ENCODE measurements at places on chromosomes 2 and 18.

- DNase-seq, result no peak
These were observed 1019.6 kb upstream of the PIK3C3 start for GRCh38 chr18:40935423-40935822.

- peak; percentile 25 for DNase-seq
These were observed 49.2 kb upstream of the CCDC150 start for GRCh38 chr2:196590286-196590685.

DNA sequence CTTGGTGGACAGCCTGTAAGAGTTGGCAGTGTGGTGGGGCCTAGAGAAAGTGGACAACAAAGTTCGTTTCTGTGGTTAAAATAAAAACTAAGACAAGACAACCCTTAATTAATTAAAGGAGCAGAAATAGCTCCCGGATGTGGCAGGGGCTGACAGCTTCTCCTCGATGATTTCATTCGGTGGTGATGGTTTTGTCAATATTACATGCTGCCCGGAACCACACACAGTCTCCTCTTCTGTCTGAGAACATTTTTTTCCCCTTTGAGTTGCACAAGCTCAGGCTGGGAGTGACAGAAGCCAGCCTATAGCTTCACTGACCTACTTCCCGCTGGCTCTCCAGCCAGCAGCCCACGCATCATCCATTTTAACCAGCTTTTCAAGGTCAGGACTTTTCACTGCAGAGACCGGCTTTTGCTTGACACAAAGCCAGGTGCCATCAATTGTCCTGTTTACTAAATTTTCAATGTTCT, 378.8 kb downstream of the SLC4A3 start:
- no peak for DNase-seq

DNA sequence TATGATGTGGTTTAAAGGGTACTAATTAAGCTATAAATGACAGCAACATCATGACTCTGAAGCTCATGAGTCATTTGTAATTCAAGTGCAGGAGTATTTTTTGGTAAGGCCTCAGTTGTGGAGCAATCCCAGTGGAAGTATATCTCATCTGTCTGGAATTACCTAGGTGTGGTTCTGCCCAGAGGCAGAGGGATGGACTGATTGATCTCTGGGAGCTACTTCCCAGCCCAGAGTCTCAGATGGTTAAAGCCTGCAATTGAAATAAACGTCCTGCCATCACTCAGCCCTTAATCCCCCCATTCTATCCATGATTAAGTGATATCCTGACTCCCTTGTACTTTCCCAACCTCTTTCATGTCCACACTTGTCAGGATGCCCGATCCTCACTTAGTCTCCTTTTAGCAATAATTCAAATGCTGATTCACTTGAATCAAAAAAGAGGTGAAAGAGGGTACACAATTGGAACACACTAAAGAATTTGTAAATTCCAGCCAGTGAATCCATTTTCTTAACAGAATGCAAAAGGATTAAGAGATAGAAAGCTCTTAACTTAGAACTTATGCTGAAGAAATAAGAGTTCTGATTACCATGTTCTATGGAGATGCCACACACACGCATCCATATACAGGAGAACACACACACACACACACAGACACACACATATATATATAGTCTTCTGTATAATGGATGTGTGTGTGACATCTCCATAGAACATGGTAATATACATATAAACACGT, 664.4 kb downstream of the NYAP2 start:
- no peak for DNase-seq

DNA sequence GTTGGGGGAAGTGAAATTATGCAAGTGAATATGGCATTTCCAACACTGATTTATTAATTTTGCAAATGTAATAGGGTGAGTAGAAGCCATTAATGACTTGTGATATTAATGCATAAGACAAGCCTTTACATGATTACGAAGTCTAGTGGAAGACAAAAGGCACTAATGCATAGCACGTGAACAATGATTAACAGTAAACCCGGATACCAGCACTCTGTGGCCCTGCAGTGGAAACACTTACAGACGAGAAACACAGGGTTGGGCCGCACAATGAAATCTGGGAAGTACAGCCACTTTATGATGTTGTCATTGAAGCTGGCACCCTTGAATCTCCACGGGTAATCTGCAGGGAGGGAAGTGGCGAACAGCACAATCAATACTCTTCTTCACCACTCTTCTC, 233.4 kb downstream of the NAPG start:
- DNase-seq, result no peak

DNA sequence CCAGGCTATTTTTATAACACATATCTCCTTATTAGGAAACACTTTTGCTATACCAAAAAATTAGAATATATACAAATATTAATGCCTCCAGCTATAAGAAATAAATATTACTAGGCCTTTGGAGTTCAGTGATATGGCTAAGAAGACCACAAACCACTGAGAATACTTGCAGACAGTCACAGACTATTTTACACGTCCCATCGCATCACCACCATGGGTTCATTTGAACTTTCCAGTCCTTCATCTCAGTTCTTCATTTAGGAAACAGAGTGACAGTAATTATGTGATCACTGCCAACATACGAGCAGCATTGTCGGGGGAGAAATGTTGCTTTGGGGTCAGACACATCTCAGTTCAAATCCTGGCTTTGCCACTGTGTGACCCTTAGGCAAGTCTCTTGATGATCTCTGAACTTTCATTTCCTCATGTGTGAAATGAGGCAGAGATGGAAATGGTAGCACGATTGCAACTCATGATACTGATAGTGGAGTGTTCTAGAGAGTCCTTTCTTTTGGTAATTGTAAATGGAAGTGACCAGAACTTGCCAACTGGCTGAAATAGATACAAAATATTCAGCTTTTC, 138.9 kb upstream of the NRP2 start:
- DNase-seq, result no peak

DNA sequence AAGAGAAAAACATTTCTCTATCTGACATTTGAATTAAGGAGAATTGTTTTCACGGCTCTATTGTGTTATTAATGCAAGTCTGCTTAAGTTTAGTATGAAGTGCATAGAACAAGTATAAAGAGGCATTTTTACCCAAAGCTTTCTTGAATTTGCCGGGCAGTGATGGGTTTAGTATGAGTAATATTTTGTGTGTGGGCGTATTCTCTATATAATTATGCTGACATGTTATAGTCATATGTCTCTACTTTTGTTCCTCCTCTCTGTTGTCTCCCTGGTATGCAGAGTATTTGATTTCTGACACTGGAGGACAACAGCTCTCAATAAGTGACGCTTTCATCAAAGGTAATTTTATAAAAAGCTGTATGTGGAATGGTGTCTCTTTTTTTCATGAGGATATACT, 45.9 kb downstream of the PIKFYVE start:
- DNase-seq, result no peak

GRCh38 chr2:133942398-133942797, 311.5 kb upstream of the MGAT5 start:
- DNase-seq, result no peak

DNA sequence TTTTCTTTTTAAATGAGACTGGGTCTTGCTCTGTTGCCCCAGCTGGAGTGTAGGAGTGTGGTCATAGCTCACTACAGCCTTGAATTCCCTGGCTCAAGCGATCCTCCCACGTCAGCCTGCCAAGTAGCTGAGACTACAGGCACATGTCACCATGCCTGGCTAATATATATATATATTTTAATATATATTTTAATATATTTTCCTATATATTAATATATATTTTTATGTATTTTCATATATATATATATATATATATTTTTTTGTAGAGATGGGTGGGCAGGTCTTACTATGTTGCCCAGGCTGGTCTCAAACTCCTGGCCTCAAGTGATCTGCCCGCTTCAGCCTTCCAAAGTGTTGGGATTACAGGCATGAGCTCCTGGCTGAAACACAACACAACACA, 144.5 kb upstream of the GATA6 start:
- DNase-seq, result no peak

DNA sequence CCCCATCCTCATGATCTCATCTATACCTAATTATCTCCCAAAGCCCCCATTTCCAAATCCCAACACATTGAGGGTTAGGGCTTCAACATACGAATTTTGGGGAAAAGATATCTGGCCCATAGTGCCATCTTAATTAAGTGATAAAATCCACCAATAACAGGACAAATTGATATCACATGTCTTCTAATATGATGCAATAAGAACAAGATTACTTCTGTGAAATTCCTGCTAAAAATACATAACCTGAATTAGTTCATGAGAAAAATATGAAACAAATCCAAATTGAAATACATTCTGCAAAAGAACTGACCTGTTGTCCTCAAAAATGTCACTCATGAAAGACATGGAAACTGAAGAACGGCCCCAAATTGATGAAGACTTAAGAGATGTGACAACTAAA, 28.8 kb downstream of the FOXI3 start:
- DNase-seq, result no peak

DNA sequence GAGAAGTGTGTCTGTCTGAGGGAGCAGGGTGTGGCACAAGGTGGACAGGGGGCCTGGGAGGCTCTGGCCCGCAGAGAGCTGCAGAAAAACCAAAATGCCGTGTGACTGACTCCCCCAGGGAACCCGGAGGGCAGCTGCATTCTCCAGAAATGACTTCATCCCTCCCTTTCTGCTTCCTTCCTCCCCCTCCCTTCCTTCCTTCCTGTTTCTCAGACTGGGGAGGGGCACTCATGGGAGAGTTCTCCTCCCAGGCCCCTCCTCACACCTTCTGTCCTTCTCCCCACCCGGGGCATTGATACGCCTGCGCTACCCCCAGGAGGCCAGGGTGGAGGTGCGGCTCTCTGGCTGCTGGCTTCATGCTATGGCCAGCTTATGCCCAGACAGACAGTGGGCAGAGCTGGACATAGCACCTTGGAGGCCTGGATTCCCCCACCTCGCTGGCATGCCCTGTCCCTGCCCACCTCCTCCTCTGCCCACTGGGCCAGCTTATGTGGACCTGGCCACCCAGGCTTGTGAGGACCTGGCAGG, 8.2 kb upstream of the GPR17 start:
- no peak for DNase-seq

All from cerebellar nuclear complex (tissue), 1 donor.